ENCODE measurements at places on chromosomes 3 and 15. TPM values are rescaled to one million over a fixed set of nuclear protein-coding genes. Genes with fewer than 3 reads are reported as not detected.

The FHIT gene
- 22.3 TPM for polyA plus RNA-seq

The CPN2 gene
- 0.74 TPM for polyA plus RNA-seq

The ZIC4 gene
- polyA plus RNA-seq: not detected

The ITPKA gene
- 0.61 TPM for polyA plus RNA-seq

DNA sequence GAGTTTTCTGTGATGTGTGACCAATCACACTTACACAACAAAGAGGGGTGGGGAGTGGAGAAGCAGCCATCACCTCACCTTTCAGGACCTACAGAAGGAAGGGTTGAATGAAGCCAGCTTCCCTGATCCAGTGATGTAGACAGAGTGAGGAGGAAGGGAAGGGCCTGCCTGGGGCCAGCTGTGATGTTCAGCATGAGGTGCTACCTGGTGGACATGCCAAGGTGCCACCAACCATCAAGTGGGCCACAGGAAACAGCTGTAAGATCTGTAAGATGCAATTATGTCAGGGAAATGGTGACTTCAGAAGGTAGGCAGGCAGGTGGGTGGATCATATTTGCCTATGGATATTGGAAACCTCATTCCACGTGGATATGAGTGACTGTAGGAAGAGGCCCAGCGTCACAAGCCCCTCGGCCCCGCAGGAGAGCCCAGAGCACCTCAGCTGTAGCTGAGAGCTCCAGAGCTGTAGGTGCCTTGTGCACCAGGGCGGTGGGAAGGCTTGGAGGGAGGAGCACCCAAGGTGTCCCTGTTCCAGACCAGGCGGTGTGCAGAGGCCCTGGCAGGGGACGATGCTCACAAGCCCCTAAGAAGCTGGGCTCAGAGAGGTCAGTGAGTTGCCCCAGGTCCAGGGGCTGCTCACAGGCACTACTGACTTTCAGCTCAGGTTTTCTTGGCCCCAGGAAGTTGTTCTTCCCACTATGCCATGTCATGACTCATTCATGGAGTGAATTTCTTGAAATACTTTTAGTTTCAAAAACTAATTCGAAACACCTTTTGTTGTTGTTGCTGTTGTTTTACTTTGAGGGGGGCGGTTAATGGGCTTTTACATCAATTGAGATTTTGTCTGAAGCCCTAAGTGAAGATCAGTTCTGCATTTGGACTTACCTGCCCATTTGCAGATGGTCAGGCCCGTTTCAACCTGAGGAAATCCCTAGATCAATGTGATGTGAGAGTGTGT is 94.2 kb upstream of the ALDH1A3 start:
- DNase-seq: no peak

DNA sequence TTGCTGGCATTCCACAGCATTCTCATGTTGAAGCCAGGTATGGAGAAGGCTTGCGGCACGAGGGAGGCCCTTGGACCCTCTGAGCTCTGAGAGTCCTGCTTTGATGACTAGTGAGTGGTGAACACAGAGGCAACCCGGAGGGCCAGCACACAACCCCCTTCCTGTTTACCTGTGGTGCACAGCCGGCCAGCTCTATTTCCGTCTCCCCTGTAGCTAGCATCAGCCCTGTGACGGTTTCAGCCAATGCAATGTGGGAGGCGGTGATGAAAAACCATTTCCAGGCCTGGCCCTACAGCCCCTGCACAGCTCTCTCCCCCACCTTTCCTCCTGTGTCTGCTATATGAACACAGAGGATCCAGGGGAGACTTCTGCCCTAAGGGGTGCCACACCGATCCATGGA is 76.8 kb upstream of the KLHL25 start:
- no peak for DNase-seq

DNA sequence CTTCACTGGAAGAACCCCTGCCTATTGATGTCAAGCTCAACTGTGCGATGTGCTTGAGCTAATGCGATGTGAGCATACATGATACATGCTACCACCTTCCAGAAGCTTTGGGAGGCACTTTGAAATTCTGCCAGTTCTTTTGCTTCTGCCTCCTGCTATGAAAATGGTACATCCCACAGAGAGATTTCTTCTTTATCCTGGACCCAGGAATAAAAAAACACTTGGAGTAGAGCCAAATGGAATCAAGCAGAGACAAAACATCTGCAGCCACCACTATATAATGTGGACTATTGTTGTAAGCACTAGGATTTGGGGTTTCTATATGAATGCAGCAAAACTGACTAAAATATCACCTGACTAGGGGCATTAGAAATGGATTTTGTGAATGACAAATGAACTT is 119.9 kb upstream of the GAP43 start:
- DNase-seq: peak; percentile 26
